Upper lobe of right lung (tissue), 1 donor: ENCODE measurements at places on chromosomes 5 and 9. TPM values are rescaled to one million over a fixed set of nuclear protein-coding genes. Genes with fewer than 3 reads are reported as not detected.

- no peak for DNase-seq
These were observed 1.5 kb downstream of the RNF44 start for GRCh38 chr5:176535664-176536131.

ZFR gene
- 60.4 TPM for total RNA-seq

GRCh38 chr5:150147670-150148069, 8.0 kb downstream of the PDGFRB start:
- DNase-seq: no peak

DNA sequence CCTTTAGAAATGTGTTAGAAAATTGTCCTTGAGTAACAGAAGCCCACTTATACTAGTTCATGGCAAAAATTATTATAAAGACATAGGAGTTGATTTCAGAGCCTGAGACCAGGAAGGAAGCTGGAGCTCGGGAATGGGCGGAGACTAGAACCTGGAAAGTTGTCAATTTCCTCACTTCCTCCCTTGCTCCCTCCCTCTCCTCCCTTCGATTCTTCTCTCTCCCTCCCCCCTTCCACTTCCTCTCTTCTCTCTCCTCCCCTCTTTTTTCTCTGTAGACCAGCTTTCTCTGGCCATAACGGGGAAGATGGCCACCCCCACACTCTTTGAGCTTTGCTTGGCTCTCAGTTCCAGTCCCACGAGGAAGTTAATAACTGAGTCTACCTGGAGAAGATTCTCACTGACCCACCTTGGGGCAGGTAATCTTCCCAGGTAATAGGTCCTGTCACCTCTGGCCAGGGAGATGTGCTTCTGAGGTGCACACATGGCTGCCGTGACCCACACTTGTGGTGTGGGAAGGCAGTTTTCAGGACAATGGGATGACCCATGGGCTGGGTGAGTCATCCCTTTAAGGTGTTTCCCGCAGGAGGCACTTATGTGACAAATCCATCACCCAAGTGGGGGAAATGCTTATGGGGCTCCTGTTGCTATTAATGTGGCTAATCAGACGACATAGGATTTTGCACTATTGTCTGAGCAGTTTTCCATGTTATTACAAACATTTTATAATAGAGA, 78.7 kb downstream of the HSPA4 start:
- no peak for DNase-seq

- DNase-seq: no peak
These were observed 154.2 kb upstream of the WWC1 start for GRCh38 chr5:168137265-168137664.

DNA sequence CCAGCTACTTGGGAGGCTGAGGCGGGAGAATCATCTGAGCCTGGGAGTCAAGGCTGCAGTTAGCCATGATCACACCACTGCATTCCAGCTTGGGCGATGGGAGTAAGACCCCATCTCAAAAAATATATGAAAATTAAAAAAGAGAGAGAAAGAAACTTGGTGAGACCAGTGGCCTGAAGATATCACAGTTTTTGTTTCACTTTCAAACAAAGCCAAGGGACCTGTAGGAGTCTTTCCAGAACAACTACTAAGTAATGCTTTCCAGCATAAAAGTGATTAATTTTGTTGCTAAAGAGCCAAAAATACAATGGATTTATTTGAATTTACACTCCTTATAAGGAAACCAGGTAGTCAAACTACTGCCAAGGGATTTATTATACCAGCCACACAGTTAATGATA, 23.5 kb downstream of the GKAP1 start:
- DNase-seq: no peak

ZDHHC21 gene
- total RNA-seq: 20.7 TPM

DNA sequence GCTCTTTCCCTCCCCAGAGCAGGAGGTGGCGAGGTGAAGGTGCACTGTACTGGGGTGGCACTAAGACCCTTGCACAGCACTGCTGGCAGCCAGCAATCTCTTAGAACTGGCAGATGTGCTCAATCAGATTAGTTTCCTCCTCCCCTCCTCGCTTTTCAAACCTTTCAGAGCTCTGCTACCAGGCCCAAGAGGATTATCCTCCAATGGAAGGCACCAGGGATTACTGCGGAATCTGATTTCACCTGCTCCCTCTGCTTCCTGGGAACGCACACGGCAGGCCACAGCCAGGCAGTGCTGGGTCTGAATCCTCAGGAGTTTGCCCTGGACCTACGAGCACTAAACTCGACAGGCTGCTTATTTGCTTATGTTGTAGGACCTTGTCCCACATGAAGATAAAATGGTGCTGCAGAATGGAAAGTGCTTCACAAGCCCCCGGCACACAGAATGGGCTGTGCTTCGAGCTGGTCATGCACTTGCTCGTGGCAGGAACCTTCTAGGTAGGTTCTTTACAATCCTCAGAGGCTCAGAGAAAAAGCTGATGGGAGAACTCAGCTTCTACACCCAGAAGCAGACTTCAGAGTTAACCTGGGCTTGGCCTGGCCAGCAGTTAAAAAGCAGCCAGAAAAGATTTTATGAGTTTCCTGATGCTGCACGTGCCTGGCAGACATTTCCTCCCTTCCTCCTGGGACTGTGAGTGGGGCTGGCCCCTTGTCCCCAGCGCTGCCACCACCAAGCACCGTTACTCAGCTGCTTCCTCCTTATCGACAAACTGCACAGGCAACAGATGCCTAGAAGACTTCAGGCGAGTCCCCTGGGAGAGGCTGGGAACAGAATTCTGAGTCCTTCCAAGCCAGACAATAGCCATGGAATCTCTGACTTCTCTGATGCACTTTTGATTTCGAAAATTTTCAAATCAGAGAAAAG, 33.1 kb downstream of the FABP6 start:
- peak; percentile 39 for DNase-seq

SLIT3 gene
- 70.0 TPM for total RNA-seq

GRCh38 chr5:150106674-150107426, 20.5 kb upstream of the CSF1R start:
- no peak for DNase-seq

GRCh38 chr9:87372356-87372851, 125.3 kb upstream of the DAPK1 start:
- DNase-seq: no peak

DNA sequence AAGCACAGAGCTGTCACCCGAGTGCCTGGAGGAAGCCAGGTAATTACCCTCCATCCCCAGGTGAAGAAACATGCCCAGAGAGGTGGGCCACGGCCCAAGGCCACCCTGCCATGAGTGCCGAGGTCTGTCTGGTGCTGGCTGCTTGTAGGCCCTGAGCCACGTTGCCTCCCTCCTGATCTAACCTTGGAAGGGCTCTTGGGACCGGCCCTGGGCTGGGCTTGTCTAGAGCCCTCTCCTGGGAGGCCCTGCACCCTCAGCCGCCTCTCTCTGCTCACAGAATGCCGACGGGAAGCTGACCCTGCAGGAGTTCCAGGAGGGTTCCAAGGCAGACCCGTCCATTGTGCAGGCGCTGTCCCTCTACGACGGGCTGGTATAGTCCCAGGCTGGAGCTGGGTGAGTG, 39.4 kb upstream of the HMCN2 start:
- no peak for DNase-seq

DNA sequence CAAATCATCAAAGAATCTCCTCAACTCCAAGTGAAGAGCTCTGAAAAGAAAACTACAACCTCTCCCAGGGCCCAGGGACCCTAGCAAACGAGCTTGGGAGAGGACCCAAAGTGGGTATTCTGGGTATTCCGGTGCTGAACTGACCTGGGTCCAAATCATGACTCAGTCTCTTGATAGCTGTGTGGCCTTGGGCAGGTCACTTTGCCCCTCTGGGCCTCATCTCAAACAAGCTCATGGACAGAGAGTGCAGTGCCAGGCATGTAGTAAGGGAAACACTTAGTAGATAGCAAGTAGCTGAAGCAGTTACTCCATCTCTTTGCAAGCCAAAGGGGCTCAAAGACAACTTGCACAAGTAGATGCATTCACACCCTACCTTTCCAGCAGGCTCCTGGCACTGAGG, 12.4 kb downstream of the ACSL6 start:
- no peak for DNase-seq

- peak; percentile 62 for DNase-seq
These were observed 124.4 kb upstream of the MSX2 start for GRCh38 chr5:174599992-174600391.

GRCh38 chr9:37880916-37881479, 22.9 kb downstream of the SLC25A51 start:
- no peak for DNase-seq

DNA sequence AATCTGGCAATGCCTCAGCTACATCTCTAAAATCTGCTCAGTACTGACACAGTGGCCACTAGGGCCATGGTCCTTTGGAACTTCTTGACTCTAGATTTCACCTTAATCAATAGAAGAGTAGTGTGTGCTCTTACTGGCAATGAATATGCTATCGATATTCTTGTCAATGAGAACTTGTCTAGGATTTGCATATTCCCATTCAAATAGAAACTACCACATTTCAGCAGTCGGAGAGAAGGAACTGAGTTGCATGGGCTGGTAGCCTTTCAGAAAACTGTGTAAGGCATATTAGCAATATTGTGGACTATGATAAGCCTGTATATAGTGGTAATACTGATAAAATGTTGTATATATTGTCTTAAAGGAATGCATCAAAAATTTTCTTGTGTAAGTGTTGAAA, 45.3 kb upstream of the NAA35 start:
- DNase-seq: no peak

DNA sequence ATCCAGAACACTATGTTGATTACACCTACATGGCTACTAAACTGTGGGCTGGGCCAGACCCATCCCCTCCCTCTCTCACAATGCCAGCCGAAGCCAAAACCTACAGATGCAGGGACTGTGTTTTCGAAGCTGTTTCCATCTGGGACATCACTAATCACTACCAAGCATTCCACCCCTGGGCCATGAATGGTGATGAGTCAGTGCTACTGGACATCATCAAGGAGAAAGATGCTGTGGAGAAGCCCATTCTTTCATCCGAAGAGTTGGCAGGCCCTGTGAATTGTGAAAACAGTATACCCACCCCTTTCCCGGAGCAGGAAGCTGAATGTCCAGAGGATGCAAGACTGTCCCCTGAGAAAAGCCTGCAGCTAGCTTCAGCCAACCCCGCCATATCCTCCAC, 65.0 kb downstream of the ZNF462 start:
- no peak for DNase-seq

DNA sequence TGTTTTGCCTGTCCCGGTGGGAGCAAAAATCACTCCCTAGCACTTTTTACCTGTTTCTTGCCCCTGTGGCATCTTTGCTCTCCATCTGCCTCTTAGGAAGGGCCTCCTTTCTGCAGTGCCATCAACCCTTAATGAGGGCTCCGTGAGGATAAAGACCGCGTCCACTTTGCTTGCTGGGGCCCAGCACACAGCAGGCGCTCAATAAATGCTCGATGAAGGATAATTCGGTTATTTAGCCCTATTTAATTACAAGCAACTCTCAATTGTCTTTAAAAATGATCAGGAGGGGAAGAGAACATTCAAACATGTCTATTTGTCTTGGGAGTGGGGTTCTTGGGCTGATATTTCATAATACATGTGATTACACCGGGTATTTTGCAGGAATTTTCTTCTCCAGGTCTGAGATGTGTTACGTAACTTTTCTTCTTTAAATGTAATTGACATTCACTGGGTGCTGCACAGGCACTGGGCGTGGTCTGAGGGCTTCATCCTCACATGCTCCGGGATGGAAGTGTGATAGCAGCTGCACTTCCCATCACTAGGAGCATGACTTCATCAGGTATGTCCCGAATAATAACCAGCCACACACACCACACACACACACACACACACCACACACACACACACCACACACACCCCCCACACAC, 19.8 kb upstream of the NTNG2 start:
- DNase-seq: no peak

- DNase-seq: no peak
These were observed 1.7 kb downstream of the SSBP2 start for GRCh38 chr5:81749192-81749560.

GRCh38 chr5:56638061-56638621, 177.2 kb upstream of the MAP3K1 start:
- no peak for DNase-seq

DNA sequence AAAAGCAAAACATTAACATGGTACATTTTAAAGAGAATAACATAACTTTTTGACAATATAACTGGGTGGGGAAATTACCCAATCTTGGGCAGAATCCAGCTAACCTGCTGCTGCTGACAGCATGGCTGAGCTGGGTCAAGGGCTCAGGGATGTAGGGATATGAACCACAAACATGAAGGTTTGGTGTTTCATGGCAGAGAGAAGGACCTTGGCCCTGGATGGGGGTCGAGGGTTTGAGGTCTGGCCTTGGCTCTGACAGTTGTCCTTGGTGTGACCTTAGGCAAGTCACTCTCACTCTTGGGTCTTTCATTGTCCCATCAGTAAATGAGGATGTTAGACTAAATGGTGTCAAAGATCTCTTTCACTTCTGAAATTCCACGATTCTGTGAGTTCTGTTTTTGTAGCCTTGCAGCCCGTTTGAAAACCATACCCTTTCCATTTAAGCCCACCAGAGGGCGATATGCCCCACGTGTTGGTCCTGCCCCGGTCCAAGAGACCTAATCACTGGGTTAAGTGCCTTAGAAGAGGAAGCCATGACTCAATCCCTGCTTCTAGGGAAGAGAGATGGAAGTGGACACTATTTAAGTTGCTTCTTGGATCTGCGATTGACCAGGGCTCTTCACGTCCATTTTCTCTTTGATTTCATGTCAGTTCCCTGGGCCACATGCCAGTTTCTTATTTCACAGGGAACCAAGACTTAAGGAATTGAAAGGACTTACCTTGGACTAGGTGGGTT, 56.8 kb upstream of the TEX48 start:
- DNase-seq: peak; percentile 72

WASHC1 gene
- total RNA-seq: 21.7 TPM

- DNase-seq: no peak
These were observed 55.3 kb downstream of the RPS23 start for GRCh38 chr5:82222597-82223574.

DNA sequence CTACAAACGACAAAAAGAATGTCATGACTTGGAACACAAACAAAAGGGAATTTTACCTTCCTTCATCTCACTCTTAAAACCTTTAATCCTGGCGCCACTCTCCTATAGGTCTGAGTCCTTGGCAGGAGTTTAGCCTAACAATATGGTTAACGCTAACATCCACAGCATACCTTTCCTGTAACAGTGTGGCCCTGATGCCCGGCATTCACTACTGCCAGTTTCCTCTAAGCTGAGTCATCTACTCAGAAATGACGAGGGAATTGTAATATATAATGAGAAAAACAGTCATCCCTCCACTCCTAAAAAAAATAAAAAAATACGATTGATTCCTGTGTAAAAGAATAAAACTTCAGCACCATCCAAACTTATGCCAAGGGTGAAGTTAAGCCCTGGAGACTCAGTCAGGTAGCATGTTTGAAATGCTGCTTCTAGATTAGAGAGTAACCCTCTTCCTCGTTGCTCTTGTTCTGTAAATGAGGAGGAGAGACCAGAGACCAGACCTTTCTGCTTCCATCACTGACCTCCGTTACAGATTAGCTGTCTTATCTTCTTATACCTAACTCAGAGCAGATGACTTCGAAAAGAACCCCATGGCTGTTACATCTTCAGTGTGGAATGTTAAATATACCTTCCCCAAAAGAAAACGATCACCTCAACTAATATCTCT, 37.4 kb downstream of the CCDC125 start:
- no peak for DNase-seq

- DNase-seq: peak; percentile 96
These were observed 3.9 kb downstream of the CCDC183 start for GRCh38 chr9:136799854-136800657.

GRCh38 chr5:112122353-112122752, 296.7 kb downstream of the EPB41L4A start:
- no peak for DNase-seq
